ENCODE measurements at places on chromosomes 4 and X.

GRCh38 chr4:11720292-11720691, 291.6 kb upstream of the HS3ST1 start:
- no peak for DNase-seq

- no peak for DNase-seq
These were observed 110.2 kb upstream of the WDR1 start for GRCh38 chr4:10226756-10227155.

GRCh38 chr4:104457308-104457981, 37.2 kb downstream of the CXXC4 start:
- DNase-seq: no peak

DNA sequence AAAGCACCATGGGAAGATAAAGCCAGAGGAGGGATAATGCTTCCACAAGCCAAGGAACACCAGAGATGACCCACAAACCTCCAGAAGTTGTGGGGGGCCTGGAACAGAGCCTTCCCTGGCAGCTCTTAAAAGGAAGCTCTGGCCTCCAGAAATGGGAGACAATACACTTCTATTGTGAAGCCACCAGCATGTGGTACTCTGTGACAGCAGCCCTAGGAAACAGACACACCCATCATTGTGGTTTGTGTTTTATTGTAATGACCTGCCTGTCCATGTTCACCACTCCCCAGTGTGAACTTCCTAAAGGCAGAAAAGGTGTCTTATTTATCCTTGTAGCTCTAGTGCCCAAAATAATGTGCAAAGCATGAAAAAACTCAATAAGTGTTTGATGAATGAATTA, 264.1 kb upstream of the GATB start:
- no peak for DNase-seq

GRCh38 chr4:86302830-86303229, 57.0 kb downstream of the MAPK10 start:
- no peak for DNase-seq

DNA sequence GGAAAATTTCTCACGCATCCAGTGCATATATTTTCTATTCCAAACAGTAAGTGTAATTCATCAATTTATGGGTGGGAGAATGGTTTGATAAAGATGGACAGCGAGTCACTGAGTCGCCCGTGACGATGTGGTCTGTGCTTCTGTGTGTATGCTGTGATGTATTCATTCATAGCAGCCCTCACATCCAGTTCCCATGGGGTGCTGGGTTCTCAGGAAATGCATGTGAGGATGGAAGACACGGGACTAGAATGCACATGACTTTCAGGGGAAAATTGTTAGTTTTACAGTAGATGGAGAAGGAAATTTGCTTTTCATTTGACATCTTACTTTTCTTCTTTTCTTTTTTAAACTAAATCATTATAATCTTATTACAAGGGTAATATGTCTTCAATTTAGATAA, 152.9 kb downstream of the STOX2 start:
- no peak for DNase-seq

GRCh38 chr4:143095447-143095846, 89.3 kb upstream of the USP38 start:
- no peak for DNase-seq

GRCh38 chr4:156749426-156750403, 221.9 kb downstream of the PDGFC start:
- DNase-seq: no peak

DNA sequence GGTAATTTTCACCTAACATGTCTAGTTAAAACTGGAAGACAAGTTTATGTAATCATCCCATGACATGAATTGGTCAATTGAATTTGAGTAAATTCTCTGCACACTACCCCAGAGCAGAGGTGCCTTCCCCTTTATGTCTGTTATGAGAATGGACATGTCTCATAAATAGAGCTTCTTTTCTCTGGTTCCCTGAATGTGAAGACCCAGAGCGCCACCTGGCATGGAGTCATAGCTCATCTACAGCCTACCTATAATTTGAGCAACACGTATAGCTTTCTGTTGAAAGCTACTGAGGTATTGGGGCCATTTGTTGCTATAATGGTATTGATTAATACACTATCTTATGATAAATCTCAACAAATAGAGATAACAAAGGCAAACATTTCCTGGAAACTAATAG, 626.5 kb upstream of the GALNTL6 start:
- DNase-seq: no peak

DNA sequence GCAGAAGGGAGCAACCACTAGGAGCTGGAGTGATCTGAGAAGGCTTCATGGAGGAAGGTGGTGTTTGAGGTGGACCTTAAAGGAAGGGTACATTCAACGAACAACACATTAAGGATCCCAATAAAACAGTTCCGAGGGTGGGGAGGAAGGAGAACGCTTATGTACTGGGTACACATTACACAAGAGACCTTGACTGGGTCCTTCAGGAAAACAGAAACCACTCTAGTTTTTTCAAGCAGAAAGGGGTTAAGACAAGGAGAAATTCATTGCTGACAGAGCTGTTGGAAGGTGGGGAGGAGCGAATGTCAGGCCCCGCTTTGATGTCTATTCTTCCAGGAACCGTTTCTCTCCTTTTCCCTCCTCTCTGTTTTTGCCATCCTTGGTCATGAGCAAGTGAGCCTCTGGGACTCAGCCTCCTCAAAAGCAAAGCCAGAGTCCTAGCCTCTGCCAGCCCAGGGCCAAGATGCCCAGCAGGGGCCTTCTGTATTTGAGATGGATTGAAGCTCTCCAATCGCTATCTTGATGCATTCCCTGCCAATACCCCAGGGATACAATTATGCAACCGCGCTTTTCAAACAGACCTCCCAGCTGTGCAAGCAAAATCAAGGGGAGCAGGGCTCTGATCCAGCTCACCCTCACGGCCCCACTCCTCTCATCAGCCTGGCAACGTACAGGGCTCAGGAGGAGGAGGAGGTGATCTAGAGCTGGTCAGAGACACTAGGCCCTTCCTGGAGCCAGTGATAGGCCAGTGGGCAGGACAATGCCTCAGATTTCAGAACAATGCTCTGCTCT, 48.4 kb downstream of the ZBTB49 start:
- no peak for DNase-seq

GRCh38 chr4:139665079-139665689, 435 bp upstream of the MGST2 start:
- no peak for DNase-seq

DNA sequence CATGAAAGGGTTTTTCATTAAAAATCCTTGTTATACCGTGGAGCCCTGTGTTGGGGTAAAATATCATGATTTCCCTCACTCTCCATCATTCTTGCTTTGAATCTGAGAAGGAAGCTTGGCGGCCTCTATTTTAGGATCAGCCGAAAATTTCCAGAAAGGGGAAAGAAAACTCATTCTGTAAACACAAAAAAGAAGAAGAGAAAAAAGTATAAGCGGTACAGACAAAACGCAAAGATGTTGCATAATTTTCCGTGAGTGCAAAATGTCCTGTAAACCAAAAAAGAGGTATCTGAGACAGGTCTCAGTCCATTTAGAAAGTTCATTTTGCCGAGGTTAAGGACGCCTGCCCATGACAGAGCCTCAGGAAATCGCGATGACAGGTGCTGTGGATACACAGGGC, 5.3 kb downstream of the CSF2RA start:
- DNase-seq: no peak

DNA sequence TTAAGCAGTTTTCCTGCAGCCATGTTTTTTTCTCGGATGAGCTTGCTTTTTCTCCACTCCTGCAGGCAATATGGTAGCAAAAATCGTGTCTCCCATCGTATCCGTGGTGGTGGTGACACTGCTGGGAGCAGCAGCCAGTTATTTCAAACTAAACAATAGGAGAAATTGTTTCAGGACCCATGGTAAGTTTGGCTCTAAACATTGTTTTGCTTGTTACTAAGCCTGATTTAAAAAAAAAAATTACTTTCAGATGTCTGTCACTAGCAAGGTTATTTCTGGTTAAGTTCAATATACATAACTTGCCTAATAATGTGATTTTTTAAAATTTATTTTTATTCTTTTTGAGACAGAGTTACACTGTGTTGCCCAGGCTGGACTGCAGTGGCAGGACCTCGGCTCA, 17.5 kb upstream of the GYG2 start:
- DNase-seq: no peak

DNA sequence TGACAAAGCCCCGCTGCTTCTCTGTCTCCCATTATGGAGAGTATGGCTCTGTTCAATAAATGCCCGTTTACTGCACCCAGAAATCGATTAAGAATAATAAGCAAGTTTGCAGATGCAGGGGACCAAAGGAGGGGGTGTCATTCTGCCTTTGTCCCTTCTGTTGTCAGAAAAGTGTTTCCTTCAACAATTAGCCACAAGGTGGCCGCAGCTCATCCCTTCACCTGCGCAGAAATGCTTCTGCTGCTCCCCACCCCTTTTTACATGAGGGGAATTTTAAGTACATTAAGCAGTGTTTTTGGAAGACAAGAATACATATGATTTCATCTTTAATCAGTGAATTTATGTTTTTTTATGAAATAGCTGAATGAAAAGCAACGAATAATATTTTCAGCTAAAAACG, 175.6 kb upstream of the ARX start:
- DNase-seq: no peak

DNA sequence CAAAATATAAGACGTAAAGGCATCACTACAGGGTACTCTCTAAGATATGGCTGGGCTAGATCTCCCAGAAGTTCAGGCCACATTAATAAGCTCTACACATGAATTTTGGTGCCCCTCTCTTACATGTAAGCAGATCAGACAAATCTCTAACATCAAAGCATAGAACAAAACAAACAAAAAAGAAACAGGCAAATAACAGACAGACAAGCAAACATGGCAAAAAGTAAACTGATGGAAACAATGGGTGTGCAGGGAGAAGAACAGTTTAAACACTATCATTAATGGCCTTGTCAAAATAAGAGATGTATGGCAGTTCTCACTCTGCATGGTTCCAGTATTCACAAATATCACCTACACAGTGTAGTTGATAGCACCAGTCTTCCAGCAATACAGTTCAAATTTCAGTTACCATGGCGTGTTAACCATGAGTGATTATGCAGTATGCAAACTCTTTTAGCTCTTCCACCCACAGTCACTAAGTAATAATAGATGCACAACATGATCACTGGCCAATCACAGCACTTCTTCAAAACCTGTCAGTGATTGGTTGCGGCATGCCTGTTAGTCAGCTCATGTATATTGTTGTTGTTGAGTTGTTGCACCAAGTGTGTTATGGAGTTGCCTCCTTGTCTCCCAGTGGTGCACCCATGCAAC, 110.7 kb upstream of the TLR3 start:
- DNase-seq: no peak

- no peak for DNase-seq
These were observed 23.1 kb upstream of the TLR7 start for GRCh38 chrX:12843668-12844279.

GRCh38 chrX:138858951-138859350, 147.4 kb upstream of the FGF13 start:
- DNase-seq: no peak

- DNase-seq: no peak
These were observed 80.9 kb downstream of the MED28 start for GRCh38 chr4:17695341-17695740.

- no peak for DNase-seq
These were observed 5.8 kb downstream of the ABLIM2 start for GRCh38 chr4:8152865-8153257.

DNA sequence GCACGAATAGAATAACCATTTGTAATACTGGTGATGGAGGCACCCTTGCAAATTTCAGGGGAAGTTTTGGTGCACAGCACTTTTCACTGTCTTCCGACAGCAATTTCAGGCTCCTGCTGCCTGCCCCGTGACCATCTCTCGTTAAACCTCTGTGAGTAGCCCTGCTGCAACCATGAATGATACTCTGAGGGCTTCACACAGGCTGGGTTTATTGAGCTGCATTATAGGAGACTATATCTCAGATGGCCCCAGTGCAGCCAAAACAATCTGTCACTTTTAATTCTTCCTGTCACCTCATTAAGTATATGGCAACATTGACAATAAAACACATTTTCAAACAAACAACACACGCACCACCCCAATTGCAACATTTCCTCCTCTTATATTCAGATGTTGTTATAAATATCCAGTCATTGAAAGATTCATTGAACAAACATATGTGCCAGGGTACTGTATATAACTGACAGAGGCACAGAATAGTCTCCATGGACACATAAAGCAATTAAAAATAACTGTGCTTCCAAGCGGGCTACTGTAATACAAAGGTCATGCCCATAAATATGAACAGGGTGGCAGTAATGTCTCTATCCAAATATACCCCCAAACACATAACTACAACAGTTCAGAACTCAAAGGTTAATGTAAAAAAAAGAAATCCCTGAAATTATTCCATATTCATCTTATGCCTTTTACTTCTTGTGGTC, 477.0 kb downstream of the GBA3 start:
- no peak for DNase-seq

DNA sequence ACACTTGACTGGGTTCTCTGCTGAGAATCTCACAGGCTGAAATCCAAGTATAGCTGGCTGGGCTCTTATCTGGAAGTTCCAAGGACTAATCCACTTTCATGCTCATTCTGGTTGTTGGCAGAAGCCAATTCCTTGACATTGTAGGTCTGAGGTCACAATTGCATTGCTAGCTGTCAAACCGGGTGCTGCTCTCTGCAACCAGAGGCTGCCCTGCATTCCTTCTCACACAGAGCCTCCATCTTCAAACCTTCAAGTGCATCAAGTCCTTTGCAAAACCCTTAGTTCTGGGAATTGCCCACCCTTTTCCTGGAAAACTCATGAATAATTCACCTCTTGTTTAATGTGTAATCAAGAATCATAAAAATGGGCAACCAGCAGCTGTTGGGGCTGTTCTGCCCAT, 404.2 kb downstream of the KCNIP4 start:
- DNase-seq: no peak

- DNase-seq: no peak
These were observed at the start of gene LGI2 for GRCh38 chr4:25030277-25031076. LGI2 (minus strand) TSS chr4:25030946; CDS start chr4:25030693, 253 bp downstream.

GRCh38 chrX:19986531-19986930, 4.3 kb downstream of the BCLAF3 start:
- DNase-seq: no peak

GRCh38 chrX:155188786-155189185, 27.5 kb upstream of the VBP1 start:
- DNase-seq: no peak

DNA sequence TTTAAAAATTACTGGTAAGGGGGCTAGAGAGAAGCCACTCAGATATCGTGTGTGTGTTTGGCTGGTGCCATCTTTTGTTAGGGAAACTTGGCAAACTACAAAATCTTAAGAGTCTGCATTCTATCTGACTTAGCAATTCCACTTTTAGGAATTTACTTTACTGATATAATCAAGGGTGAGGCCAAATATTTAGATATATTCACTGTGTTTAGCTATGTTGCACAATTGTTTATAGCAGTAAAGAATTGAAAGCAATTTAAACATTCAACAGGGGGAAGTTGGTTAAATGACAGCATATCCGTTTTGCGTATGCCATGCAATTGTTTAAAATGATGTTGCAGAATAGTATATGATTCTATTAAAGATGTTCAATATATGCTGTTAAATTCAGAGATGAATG, 6.4 kb upstream of the HERC3 start:
- no peak for DNase-seq

- DNase-seq: no peak
These were observed 902.3 kb upstream of the SLIT2 start for GRCh38 chr4:19349416-19349815.

DNA sequence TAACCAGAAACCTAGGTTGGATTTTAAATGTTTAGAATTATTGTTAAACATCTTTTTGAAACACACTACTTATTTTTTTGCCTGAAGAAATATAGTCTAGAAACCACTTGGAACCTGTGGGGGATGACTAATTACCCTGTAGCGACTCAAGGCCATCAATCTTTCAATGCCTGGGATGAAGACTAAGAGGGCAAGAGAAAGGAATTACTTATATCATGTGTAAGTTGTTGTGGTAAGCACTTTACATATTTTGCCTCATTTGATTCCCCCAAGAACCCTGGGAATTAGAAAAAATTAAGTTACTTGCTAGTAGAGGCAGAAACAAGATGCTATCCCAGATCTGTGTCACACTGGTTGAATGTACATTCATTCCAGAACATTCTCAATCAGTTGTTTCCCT, 170.9 kb upstream of the GRIA3 start:
- no peak for DNase-seq
